ENCODE measurements at places on chromosomes 6 and 20. TPM values are rescaled to one million over a fixed set of nuclear protein-coding genes. Genes with fewer than 3 reads are reported as not detected.

Gene POU5F1
- 32.7 TPM for total RNA-seq

Gene CFAP61
- not detected for total RNA-seq

Gene PACSIN1
- total RNA-seq: 0.69 TPM

GRCh38 chr6:20840675-20841074 lies 306.4 kb downstream of the CDKAL1 start:
- no peaks in the 10 kb centered on the region for H3K36me3 ChIP-seq
- no peak for DNase-seq
- H3K27ac ChIP-seq: no peak overlapping the region

- H3K27me3 ChIP-seq: no peaks in the 10 kb centered on the region
- no peaks in the 10 kb centered on the region for H3K4me1 ChIP-seq
- H3K4me3 ChIP-seq: no peak overlapping the region
- H3K36me3 ChIP-seq: no peaks in the 10 kb centered on the region
- no peak overlapping the region for H3K27ac ChIP-seq
Measured at GRCh38 chr20:11084508-11084907, 410.7 kb upstream of the JAG1 start.

- no peaks in the 10 kb centered on the region for H3K36me3 ChIP-seq
- DNase-seq: no peak
- peaks cover 37% of the 10 kb centered on the region for H3K27me3 ChIP-seq
- H3K4me1 ChIP-seq: no peaks in the 10 kb centered on the region
- H3K27ac ChIP-seq: no peak overlapping the region
- H3K4me3 ChIP-seq: no peak overlapping the region
Measured at GRCh38 chr20:56245761-56246160, 2.8 kb upstream of the MC3R start.

DNA sequence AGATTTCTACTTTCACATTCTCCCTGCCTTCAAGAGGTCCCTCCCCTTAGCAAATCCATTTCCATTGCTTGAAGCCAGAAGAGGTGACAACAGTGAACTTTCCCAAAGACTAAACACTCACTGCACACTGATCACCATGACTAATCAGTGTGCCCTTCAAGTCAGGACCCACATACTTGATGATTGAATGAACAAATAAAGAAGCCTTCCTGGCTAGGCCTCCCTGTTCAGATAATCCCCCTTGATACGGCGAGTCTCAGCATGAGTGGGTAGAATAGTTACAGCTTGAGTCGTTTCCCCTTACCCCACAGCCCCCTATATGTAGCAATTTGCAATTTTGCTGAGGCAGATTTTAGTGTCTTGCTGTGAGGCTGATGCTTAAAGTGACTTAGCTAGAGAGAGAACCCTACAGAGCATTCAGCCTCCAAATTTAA lies 102.2 kb downstream of the UNC5CL start:
- H3K27me3 ChIP-seq: peaks cover 63% of the 10 kb centered on the region
- H3K36me3 ChIP-seq: no peaks in the 10 kb centered on the region
- H3K27ac ChIP-seq: no peak overlapping the region
- no peak overlapping the region for H3K4me3 ChIP-seq
- no peaks in the 10 kb centered on the region for H3K4me1 ChIP-seq
